Stimulated activated CD8-positive, alpha-beta memory T cell treated with anti-CD3 and anti-CD28 coated beads, Interleukin-7, amount 100 ng/mL, for 1 hour (primary cell): ENCODE measurements at places on chromosomes 4 and X.

DNA sequence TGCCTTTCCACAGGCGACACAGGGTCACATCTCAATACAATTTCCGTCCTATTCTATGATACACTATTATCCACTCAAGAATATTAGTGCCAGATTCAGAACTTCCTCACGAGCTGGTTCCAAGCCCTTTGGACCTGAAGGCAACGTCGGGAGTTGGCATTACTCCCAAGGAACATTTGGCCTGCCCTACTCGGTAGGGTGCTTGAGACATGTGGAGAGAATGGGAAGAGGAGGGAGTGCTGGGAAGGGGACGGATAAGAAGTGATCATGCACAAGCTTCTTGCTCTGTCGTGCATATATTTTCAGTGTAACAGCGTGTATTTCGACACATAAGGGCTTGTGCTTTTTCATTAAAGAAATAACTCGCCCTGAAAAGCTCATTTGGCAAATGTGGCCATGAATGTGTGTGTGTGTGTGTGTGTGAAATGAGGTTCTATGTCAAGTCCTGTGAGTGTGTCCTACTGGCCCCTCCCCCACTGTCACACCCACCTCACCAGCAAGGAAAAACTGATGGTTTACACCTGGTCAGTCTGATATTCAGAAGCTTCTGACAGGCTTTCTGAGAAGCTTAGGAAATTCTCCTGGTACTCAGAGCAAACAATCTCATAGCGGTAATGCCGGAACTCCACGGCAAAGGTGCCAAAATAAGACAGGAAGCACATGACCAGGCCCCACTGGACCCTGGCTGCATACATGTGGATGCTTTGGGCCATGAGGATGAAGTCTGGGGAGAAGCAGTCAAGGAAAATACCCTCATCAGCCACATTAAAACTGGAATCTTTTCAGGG, 54.8 kb downstream of the ENOPH1 start:
- no peak for DNase-seq

DNA sequence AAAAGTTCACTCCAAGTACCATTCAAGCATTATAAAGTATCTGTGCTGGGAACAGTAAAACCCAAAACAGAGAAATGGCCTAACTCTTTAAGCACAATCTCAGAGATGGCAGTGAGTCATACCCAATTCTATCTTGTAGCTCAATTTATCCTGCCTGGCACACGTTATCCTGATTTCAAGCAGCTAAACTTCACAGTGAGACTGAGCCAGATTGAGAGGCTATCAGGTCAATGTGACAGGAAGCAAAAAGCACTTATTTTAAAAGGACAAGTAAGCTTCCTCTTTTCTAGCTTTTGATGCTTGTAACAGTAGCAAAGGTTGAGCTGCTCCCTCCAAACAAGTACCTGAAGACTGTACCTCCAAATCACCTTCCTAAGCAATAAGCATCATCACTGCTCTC, 324.9 kb downstream of the NAF1 start:
- DNase-seq: no peak

GRCh38 chr4:147924604-147925412, 192.9 kb downstream of the ARHGAP10 start:
- DNase-seq: no peak

- no peak for DNase-seq
Measured at GRCh38 chrX:123267220-123267619, 83.1 kb downstream of the GRIA3 start.

DNA sequence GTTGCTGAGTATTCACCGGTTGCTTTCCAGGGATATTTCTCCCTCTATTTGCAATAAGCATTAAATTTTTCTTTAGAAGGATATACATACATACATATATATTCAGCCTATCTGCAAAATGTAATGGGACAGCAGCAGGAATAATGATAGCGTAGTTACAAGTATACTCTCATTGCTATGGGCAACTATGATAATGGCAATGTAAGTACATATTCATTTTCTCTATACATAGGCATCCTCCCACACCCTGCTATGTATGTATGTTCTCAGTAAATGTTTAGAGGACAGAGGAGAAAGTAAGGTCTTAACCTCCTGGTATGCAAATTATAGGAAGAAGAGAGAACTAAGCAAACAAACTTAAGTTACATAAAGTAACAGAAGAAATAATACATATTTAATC, 19.7 kb upstream of the MAB21L2 start:
- no peak for DNase-seq

DNA sequence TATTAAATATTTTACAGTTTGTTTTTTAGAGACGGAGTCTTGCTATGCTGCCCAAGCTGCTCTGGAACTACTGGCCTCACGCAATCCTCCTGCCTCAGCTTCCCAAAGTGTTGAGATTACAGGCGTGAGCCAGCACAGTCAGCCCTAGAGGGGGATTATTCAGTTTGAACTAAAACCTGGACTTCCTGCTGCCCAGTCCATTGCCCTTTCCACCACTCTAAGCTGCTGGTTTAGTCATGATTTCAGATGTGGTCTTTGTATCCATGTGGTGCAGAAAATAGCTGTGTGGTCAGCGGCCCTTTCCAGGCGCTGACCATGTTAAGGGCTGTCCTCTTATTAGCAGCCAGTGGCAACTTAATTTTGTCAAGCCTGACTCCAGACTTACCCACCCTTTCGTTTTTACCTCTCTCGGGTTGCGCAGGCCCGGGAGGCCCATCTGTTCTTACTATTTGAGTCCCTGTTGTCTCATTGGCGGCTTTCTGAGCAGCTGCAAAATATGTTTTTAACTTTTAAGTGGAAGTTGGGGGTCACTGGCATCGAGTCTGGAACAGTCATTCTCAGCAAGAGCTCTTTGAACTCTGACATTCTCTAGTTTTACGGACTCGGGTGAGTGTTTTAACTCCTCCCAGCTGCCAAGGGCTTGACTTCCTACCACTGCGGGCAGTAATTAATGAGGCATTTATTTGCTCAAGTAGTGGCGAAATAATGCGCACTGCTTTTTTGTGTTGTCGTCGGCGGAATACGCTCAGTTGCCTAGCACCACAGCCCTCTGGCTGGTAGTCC, 773 bp upstream of the VMA21 start:
- no peak for DNase-seq

- no peak for DNase-seq
Measured at GRCh38 chr4:168408620-168409019, 71.7 kb downstream of the DDX60L start.

GRCh38 chr4:8786166-8786565, 85.5 kb downstream of the HMX1 start:
- no peak for DNase-seq

DNA sequence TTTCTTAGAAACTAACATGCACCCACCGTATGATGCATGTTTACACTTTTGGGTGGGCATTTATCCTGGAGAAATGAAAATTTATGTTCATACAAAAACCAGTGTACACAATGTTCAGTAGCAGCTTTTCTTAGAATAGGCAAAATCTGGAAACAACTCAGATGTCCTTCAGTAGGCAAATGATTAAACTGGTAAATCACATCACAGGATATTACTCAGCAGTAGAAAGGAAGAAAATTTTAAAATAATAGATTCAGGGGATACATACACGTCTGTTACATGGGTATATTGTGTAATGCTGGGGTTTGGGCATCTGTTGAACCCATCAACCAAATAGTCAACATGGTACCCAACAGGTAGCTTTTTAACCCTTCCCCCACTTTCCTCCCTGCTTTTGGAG, 25.2 kb upstream of the HSPA4L start:
- no peak for DNase-seq

DNA sequence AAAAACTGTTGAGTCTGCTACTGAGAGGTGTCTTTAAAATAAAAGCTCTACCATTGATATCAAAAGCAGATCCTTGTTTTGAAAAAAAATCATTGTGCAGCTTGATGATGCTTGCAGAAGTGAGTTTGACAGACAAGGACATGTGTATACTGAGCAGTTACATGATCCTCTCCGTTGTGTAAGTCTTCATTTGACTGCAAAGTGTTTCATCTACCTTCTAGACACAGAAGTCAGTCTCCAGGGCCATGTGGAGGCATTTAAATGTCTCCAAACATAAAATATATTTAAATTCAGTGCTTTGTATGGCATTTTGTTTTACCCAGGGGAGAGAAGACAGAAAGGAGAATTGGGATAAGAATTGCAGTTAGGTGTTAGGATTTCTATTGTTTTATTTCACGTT, 107.8 kb upstream of the MYOZ2 start:
- no peak for DNase-seq

- DNase-seq: no peak
Measured at GRCh38 chr4:79338148-79338547, 12.3 kb upstream of the NAA11 start.

DNA sequence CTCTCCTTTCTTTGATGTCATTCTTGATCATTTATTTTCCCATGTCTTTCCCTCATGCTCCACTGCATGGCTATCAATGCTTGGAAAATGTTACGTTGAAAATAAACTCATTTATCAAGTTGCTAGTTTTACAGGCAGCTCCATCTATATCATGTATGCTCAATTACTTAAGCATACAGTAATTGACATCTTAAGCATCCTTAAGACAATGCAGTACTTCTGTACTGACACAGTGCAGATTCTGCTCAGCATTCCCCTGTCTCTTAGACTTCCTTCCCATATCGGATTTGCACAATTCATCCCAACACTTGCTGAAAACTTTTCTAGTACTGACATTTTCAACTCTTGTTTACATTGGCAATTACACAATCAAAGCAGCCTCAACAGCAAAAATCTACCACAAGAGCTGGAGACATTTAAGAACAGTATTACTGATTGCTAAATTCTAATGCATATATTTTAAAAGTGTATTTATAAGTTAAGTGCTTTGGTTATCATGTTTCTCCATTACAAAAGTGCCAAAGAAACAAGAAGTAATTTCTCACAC, 165.6 kb downstream of the ATP10D start:
- no peak for DNase-seq

GRCh38 chr4:24076811-24077210, 187.0 kb upstream of the PPARGC1A start:
- no peak for DNase-seq

GRCh38 chrX:19188566-19188965, 66.3 kb upstream of the ADGRG2 start:
- DNase-seq: no peak

GRCh38 chrX:71365356-71365874, 742 bp upstream of the TAF1 start:
- no peak for DNase-seq
